MG63 (cell line): ENCODE measurements at places on chromosomes 5 and 9.

GRCh38 chr5:40746703-40747102 lies 9.1 kb downstream of the TTC33 start:
- no peak for DNase-seq

DNA sequence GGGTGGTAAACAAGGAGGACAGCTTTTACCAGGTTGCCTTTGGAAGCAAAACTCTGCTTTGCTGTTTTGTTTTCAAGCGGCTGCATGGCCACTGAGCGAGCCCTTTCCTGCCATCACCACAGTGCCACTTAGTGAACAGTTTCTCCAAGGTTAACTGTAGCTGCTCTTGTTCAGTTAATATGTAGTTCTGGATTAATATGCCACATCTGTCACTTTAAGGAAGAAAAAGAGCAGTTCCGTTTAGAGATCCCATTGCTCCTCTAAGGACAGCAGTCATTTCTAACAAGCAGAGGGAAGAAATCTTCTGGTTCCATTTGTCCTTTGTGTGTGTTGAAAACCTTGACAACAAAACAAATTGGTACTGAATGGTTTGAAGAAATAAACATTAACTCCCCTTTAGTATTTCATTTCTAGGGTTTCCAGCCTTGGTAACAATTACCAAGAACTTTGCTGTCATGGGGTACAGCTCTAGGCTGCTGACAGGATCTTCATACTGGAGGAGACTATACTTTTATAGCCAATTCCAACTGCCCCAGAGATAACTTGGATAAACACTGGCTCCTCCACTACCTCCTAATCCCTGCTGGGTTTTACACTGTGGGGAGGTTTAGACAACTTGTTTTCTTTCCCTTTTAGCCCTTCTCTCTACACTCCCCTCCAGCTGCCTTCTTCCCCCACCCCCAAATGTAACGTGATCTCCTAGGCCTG lies 10.3 kb upstream of the ABL1 start:
- DNase-seq: peak; percentile 64

DNA sequence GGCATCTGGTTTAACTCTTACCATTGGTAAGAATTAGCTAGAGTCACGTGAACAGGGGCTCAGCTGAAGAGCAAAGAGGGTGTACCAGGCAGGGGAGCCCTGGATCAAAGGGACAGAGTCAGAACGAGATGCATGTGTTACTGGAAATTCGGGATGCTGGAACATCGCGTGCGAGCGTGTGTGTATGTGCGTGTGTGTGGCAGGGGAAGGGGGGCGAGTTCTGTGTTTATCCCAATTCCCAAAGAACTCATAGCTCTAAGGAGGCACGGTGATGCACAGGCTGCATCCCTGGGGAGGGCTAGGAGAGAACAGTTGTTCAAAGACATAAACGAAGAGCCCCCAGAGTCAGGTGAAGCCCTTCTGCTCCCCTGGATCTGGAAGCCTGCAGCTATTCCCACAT lies 353.3 kb downstream of the GADD45G start:
- no peak for DNase-seq

DNA sequence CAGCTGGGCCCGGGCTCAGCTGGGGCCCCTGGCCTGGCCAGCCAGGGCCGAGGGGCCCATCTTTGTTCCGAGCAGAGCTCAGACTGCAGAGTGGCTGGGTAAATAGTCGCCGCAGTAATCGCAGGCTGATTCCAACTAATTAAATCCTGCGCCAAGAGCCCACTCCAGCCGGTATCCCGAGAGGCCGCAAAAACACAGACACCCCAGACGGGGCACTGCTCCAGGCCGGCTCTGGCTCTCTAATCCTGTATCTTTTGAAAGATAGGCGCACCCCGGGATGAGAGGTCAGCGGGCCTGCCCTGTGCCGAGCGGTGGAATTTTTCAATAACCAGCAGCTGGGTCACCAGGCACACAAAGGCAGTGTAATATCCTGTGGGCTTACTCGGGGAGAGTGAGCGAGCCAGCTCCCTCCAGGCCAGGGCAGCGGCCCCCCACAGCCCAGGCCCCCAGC lies 57.7 kb downstream of the LMX1B start:
- no peak for DNase-seq

GRCh38 chr9:6956879-6957278 lies 199.1 kb downstream of the KDM4C start:
- no peak for DNase-seq

- no peak for DNase-seq
Observed at GRCh38 chr5:178502401-178503100, 87.6 kb downstream of the COL23A1 start.

DNA sequence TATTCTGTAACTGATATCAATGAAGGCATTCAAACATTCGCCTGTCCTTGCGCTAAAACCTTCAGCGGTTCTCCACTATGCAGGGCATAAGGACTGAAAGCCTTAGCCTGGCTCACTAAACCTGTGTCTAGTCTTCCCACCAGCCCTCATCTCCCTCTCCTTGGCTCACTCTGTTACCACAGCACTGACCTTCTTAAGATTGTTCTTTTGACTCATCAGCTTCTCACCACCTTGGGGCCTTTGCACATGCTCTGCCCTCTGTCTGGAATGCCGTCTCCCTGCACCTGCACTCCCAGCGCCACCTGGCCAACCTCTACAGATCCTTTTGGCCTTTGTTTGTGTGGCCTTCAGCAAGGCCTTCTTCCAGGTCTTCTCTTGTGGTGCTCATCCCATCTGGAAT lies 131.8 kb upstream of the IER5L start:
- no peak for DNase-seq

GRCh38 chr9:76576344-76576743 lies 117.4 kb downstream of the GCNT1 start:
- peak; percentile 59 for DNase-seq

GRCh38 chr5:103092676-103093075 lies 27.3 kb downstream of the GIN1 start:
- no peak for DNase-seq

GRCh38 chr5:148820461-148821395 lies 5.7 kb upstream of the ADRB2 start:
- no peak for DNase-seq

DNA sequence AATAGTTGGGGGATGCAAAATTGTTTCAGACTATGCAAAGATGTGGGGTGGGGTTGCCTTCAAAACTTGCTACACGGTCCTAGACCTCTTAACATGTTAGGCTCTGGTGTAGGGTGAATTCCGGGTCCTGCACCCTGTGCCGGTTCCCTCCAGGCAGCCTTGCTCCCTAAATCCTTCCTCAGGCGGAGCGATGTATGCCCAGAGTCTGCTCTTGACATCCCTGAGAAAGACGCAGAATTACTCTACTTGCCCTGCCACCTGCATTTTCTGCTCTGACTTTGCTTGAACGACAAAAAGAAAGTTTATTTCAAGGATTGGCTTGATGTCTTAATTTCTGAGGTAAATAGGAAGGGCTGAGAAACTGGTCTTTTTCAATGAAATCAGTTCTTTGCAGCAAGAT lies 691 bp downstream of the THBS4 start:
- no peak for DNase-seq

DNA sequence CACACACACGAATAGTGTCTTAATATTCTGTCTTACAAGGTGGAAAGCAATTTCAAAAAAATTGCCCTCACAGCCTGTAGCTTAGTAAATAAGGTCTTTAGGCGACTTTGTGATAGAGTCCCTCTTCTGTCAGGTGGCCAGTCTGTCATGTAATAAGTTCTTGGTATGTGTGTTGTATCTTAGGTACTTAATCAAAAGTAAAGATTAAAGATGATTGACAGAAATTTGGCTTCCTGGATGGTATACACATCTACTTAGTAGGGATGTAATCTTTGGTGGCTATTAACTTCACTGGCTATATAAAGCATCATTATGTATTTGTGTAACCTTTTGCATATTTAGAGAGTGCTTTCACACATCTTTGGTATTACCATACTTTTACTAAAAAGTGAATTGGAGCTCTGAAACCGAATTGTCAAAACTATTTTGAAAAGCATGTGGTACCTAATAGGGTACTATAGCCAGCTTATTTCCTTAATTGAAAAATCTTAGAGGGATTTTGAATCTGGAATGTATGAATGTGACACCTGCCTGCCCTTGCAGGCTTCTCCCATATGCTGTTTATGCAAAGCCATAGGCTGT lies 3.4 kb downstream of the G3BP1 start:
- DNase-seq: no peak

GRCh38 chr5:116546033-116546742 lies 28.4 kb downstream of the SEMA6A start:
- DNase-seq: no peak

GRCh38 chr5:150066901-150067396 lies 19.4 kb downstream of the CSF1R start:
- no peak for DNase-seq

DNA sequence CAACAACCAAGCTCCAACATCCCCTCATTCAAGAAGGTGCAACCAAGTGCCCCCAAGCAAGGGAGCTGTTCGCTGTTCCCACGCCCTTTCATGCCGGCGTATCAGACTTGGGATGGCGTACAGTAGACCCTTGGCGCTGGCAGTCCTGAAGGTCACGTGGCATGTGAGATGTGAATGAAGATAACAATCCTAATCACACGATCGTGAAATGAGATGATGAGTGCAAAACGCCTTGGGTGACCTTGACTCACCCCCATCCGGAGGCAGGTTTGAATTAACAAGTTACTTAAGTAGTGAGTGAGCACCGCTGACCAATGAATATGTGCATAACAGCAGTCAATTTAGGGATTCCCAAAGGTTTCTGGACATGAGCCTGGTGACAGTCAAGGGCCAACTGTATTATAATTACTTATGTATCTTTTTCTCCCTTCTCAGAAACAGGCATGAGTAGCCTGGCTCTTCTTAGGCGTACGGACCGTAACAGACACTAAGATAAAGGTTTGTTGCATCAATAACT lies 150.2 kb downstream of the TTLL11 start:
- DNase-seq: no peak

- no peak for DNase-seq
Observed at GRCh38 chr5:110159202-110159601, 469.5 kb downstream of the MAN2A1 start.

- no peak for DNase-seq
Observed at GRCh38 chr5:136516637-136517036, 151.3 kb upstream of the TRPC7 start.

GRCh38 chr9:110975969-110976368 lies 62.3 kb downstream of the LPAR1 start:
- peak; percentile 24 for DNase-seq

DNA sequence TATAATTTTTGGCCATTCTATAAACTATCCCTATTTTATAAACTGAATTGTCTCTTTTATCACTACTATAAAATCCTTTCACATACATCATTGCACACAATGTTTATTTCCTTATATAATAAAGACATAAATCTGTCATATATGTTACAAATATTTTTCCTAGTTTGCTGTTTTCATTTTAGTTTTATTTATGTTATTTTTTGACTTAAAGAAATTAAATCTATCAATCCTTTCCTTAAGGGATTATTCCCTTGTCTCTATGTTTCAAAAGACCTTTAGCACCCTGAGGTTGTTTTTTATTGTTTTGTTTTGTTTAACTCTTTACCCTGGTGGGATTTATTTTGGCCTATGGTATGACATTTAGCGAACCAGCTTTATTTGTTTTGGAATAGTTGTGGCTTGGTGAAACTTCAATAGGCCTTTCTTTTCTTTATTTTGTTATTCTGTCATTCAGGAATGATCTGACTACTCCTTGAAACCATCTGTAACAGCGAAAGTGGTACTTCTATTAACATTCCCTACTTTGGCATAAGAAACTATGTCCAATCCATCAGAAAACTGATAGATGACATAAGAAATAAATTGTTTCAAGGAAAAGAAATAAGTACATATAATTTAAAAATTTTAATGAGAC lies 125.9 kb downstream of the CEP120 start:
- no peak for DNase-seq

DNA sequence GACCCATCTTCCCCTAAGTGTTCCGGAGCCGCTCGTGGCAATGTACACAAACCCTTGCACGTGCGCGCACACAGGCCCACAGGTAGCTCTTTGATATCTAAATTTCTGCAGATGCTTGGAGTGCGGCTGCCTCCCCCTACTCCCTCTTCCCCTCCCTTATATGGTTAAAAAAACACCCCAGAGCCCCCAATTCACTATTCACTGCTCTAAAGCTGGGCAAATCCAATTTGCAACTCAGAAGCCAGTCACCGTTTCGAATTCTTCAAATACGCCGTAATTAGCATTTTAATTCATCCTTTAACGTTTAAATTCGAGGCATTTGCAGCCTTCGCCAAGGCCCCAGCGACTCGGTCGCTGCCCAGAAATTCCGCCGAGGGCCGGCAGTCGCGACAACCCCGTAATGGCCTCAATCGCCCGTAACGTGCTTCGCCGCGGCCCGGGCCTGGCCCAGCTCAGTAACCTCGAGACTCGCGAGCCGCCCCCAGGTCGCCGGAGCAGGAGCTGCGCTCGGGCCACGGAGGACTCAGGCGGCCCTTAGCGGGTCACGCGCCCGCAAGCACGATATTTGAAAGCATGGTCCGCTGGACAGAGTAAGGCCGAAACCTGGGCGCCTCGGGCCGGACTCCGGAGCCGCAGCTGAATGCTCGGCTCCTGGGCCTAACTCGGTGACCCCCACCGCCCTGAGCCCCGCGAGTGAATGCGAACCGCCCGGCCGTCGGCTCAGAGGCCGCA lies 1.3 kb downstream of the IRX2 start:
- peak; percentile 64 for DNase-seq

- no peak for DNase-seq
Observed at GRCh38 chr5:127590156-127590722, 58.6 kb upstream of the CTXN3 start.

- peak; percentile 87 for DNase-seq
Observed at GRCh38 chr9:113454914-113455761, 8.4 kb upstream of the RGS3 start.

- peak; percentile 30 for DNase-seq
Observed at GRCh38 chr5:103450333-103451061, 112.1 kb downstream of the NUDT12 start.

GRCh38 chr5:72988769-72989168 lies 32.9 kb downstream of the FCHO2 start:
- DNase-seq: no peak

- no peak for DNase-seq
Observed at GRCh38 chr5:133713751-133714150, 101.4 kb upstream of the FSTL4 start.

DNA sequence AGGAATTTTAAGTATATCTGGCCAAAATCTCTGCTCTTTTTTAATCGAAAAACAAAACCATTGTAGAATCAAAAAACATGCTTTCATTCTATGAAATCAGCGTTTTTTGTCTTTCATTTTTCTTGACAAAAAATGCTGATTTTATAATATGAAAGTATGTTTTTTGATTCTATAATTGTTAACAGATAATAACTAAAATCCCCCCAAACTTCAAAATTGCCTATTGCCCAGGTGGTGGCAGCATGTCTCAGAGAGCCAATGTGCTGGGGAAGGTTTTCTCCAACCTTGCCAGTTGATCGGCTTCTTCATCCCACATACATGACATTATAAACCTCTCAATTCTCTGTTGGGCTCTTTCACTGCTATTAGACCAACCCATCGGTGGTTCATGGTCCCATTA lies 5.1 kb upstream of the SMIM15 start:
- no peak for DNase-seq

- DNase-seq: no peak
Observed at GRCh38 chr9:9585920-9586319, 1026.9 kb downstream of the PTPRD start.

- no peak for DNase-seq
Observed at GRCh38 chr5:175336781-175337180, 107.2 kb downstream of the DRD1 start.

GRCh38 chr9:133115604-133116345 lies 5.3 kb downstream of the RALGDS start:
- no peak for DNase-seq
